NCI-H510A (cell line): ENCODE measurements at places on chromosomes 7 and 10.

DNA sequence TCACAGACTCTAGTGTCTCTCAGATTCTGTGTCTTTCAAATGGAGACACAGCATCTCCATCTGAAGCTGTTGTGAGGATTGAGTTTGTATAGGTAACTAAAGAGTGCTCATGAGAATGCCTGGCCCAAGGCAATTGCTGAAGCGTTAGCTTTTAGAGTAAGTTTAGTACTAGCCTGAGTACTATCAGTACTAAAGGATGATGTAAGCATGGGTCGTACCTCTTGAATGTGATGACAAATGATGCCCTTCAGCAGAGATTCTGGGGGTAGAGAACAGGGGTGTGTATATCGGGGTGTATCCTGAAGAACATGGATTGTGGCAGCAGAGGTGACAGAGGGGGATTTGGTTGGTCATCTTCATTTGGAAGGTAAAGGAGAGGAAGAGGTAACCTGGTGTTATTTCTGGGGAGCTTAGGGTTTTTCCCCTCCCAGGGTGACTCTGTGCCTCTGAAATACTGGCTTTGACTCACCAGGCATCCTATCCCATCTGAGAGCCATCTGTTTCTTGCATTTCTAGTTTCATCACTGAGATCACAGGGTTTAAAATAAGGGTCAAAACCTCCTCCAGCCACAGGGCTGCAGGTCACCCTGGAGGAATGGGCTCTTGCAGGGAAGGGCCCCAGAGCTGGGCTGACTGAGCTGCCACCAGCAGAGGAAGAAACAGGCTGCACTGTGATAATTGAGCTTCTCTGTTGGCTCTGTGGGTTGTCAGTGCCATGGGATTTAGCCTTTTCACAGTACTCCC lies 756.0 kb downstream of the KCNMA1 start:
- no peak for DNase-seq

DNA sequence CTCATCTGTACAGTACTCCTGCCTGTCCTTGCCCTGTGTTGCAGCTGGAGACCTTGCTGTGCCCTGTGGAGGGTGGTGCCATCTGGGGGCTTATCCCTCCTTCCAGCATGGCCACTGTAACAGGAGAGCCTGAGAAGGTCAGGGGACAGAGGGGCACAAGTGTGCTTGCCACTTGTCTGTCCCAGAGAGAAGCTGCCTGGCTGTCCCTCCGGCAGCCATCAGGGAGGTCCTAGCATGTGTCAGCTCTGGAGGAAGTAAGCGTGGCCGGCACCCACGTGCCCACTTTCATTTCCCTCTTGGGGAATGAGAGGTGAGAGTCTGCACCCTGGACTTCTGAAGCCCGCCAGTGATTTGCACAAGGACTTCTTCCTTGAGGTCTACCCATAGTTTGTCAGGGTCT lies 97.0 kb upstream of the PPIF start:
- no peak for DNase-seq

DNA sequence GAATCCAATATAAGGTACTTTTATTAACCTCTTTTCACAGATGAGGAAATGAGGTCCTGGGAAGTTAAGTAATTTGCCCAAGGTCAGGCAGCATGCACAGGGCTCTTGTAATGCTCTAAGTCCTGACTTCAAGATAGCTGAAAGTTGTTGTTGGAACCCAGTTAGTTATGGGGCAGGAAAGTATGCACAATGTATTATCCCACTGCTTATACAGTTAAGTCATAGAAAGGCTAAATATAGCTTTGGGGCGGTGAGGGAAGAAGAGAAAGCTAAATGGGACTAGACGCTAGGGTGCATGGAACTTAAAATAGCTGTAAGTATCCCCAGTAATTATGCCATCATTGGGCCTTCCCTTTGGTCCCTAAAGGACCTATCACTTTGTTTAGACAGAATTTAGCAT lies 9.2 kb downstream of the GLCCI1 start:
- no peak for DNase-seq

DNA sequence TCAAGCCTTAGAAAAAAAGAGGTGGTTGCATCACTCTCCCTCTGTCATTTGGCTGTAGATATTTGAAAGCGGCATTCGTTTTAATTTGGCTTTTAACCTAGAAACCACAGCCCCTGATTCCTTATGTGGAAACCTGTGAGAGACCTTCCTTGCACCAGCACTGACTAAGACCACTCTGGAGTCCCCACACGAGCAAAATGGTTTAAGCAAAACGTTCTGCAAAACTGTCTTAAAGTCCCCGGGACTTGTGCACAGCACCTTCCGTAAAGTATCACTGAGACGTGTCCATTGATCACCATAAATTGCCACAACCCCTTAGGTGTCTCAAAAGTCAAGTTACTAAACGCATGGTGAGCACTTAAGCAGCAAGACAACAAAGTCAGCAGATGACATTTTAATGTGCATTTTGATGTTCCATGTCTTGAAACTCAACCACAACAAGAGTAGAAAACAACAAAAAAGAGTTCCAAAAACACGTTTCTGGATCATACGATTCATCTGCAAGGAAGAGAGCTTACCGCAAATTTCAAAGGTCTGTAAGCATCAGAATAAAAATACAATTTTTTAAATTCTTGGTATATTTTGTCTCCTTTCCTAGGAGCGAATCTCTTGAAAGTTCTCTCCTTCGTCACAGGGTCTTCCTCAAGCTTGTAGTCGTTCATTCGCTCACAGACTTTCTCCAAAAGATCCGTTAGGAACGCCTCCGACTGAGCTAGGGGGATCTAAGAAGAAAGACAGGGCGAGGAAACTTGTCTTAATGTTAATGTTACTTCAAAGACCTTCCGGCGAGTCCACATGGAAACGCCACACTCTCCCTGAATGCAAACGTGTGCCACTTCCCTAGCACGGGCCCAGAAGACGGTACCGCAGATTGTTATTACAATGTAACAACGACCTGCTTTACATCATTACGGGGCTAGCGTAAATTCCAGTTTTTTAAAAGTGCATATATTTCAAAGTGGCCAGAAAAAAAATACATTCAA lies 37.7 kb downstream of the CNPY1 start:
- no peak for DNase-seq

GRCh38 chr10:127405221-127405620 lies 143.9 kb upstream of the NPS start:
- DNase-seq: no peak

- no peak for DNase-seq
Measured at GRCh38 chr10:29542723-29543122, 92.0 kb downstream of the SVIL start.

DNA sequence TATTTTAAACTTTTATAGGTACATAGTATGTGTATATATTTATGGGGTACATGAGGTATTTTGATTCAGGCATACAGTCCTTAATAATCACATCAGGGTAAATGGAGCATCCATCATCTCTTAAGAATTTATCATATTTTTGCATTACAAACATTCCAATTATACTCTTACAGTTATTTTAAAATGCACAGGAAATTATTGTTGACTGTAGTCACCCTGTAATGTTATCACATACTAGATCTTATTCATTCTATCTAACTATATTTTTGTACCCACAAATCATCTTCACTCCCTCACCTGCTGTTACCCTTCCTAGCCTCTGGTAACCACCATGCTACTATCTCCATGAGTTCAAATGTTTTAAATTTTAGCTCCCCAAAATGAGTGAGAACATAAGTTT lies 56.3 kb upstream of the FAM3C start:
- DNase-seq: no peak

DNA sequence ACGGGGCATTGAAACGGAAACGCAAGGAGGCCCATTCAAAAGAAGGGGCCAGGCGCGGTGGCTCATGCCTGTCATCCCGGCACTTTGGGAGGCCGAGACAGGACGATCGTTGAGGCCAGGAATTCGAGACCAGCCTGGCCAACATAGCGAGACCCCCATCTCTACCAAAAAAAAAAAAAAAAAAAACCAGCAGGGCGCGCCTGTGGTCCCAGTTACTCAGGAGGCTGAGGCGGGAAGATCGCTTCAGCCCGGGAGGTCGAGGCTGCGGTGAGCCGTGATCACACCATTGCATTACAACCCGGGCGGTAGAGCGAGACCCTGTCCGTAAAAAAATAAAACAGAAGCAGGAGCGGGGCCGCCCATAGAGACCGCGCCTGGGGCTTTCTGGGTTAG lies 396 bp downstream of the PSMG3 start:
- no peak for DNase-seq

DNA sequence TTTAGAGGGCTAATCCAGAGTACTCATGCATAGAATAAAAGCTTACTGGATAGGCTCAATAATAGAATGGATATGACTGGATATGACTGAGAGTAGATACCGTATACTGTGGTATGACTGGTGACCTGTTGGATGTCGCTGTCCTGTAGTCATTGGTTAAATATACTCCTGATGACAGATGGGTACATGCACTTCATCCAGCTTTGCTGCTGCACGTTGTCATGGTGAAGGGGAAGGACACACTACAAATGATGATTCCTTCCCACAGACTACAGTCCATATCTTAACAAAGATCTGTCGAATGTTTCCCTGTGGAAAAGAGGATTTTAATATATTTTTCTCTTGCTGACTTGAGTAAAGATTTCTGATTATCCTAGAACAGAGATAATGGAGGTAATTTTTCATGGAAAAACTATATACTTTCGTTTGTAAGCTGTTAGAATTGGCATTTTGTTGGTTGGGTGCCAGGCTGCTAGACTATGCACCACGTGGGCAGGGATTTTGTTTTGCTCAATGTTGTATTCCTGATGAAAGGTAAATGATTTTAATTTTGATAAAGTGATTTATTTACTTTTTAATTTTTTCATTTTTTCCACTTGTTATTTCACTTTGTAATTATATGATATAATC lies 97.3 kb downstream of the PPP1R9A start:
- DNase-seq: no peak

- no peak for DNase-seq
Measured at GRCh38 chr7:8121243-8121642, 140.7 kb downstream of the ICA1 start.

GRCh38 chr7:116180302-116180701 lies 30.0 kb upstream of the TES start:
- DNase-seq: no peak

DNA sequence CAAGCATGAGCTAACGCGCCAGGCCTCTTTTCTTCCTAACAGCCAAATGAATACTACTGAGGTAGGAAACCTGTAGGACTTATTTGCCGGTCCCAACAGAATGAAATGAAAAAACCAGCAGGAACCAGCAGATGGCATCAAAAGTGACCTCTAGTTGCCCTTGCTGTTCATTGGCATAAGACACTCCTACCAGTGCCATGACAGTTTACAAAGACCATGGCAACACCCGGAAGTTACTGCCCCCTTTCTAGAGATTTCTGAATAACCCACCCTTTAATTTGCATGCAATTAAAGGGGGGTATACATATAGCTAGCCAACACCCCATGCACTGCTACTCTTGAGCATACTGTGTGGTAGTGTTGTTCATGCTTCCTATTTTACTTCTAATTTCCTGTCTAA lies 65.2 kb downstream of the ATE1 start:
- no peak for DNase-seq

DNA sequence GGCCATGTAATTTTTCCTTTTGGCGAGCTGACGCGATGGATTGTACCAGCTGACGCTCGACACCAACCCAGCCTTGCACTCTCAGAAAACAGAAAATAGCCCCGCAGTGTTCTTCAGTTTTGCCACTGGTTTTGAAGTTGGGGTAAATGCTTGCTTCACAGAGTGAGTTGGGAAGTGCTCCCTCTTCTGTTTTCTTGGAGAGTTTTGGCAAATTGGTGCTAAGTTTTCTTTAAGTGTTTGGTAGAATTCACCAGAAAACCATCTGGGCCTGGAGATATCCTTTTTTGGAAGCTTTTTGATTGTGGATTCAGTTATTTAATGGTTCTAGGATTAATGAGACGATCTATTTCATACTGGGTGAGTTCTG lies 252.8 kb downstream of the ELFN1 start:
- DNase-seq: no peak

- DNase-seq: peak; percentile 3
Measured at GRCh38 chr7:117993377-117994003, 120.2 kb upstream of the CTTNBP2 start.

DNA sequence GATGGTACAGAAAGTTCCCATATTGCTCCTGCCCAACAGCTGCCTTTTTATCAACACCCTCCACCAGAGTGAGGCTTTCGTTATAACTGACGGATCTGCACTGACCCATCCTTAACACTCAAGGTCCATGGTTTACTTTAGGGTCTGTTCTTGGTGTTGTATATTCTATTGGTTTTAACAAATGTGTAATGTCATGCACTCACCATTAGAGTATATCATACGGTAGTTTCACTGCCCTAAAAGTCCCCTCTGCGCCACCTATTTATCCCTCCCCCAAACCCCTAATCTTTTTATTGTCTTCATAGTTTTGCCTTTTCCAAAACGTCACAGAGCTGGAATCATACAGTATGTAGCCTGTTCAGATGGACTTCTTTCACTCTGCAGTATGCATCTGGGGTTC lies 102.8 kb upstream of the TNS3 start:
- no peak for DNase-seq

DNA sequence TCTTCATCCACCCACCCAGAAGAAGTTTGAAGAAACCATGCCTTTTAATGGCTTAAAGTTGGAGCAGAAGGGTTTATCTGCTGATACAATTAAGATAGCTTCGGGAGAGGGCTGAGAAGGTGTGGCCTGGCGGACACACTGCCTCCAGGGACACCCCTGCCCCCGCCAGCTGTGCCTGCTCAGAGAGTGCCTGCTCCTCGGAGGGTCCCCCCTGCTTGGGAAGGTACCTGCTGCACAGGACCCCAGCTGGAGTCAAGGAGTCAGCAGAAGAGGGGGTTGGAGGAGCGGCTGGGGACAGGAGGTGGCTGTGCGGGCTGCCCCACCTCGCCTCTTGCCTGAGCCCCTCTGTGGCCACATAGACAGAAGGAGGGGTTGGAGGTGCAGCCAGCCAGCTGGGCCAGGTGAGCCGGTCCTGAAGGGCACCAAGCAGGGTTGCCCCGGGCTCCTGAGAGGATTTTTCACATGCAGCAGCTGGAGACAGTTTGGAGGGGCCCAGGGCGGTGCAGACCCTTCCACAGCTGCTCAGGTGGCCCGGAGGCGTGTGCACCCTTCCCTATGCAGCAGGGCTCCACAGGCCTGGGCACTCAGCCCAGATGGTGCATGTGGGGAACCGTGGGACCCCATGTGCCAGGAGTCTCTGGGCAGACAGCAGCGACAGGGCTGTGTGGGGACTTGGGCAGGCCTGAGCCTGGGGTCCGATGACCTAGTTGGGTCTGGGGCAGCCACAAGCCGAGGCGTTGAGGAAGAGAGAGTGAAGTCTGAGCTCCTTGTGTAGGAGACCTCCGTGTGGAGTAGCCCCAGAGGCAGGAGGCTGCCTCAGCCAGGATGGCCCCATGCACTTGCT lies 118.9 kb downstream of the INPP5A start:
- DNase-seq: no peak

- DNase-seq: no peak
Measured at GRCh38 chr7:1377111-1377909, 82.0 kb downstream of the MICALL2 start.
